Choroid plexus epithelial cell (primary cell): ENCODE measurements at places on chromosomes 4 and X.
A peak's percentile ranks its signal among the peaks of the same experiment; 100 is the strongest.

GRCh38 chrX:30822764-30823163 lies 66.3 kb downstream of the TAB3 start:
- no peak for DNase-seq

DNA sequence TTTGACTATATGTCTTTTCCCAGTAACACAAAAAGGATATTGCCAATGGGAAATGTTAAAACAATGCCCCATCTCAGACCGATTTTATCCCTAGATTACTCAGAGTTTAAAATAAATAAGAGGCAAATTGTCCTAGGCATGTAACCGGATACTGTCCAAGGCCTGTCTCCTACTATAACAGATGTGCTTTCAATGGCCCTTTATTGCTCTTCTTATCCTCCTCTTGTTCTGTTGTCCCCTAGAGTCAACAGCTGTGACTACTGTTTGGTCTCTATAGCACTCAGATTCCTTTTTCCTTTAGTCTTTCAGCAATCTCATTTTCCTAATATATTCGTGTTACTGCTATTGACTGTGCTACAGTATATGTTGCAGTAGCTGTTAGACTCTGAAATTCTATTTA lies 66.8 kb upstream of the PLS3 start:
- peak; percentile 6 for DNase-seq

GRCh38 chr4:44927399-44928380 lies 201.3 kb upstream of the GNPDA2 start:
- peak; percentile 59 for DNase-seq

DNA sequence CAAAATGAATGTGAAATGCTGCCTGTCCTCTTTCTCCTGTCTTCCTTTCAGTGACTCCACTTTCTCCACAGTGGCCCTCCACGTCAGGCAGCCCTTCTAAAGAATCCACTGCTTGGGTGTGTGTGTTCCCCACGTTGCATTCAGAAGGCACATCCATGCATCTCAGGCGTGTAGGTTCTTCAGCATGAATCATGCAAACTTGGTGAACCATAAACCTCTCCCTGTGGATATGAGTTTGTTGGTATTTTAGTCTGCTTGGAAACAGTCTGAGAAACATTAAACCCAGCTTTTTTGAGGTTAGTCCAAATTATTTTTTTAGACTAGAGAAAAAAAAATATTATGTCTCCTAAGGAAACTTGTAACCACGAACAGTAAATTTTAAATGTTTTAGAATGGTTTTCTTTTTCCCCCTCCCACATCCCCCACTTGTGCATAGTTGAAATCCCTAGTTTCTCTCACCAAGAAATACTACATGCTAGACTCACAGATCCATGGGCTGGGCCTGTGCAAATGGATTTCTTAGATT lies 251.6 kb downstream of the CBR4 start:
- DNase-seq, result peak; percentile 86

DNA sequence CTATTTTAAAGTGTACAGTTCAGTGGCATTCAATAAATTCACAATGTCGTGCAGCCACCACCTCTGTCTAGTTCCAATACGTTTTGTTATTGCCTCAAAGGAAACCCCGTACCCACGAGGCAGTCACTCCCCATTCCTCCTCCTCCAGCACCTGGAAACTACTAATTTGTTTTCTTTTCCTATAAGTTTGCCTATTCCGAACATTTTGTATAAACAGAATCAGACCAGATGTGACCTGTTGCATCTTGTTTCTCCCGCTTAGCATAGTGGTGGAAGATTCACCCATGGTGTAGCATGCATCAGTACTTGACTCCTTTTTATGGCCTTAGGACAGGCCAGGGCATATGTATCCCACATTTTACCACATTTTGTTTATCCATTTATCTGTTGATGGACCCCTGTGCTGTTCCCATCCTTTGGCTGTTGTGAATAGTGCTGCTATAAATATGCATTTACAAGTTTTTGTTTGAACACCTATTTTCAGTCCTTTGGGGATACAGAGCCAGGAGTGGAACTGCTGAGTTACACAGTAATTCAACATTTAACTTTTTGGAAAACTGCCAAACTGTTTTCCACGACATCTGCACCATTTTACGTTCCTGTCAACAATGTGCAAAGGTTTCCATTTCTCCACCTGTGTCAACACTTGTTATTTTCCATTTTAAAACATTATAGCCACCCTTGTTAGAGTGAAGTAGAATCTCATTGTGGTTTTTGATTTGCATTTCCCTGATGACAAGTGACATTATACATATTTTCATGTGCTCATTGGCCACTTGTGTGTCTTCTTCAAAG lies 57.8 kb upstream of the STX18 start:
- DNase-seq, result peak; percentile 24

DNA sequence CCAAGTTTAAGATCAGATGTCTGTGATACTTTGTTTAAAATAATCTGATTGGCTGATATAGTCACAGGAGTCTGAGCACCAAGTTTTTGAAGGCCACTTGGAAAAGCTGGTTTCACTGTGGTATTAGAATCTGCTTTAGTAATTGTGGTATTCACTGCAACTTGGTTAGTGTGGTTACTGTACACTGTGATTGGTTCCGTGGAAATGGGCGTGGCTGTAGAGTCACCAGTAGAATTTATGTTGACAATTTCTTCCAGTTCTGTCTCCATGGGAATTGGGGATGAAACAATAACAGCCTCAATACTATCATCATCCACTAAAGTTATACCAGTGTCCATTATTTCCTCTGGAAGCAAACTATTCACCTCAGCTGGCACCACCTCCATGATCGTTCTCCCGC lies 26.2 kb downstream of the LIN54 start:
- peak; percentile 75 for DNase-seq

- no peak for DNase-seq
These were observed 508.3 kb downstream of the SPRY1 start for GRCh38 chr4:123904882-123905281.

DNA sequence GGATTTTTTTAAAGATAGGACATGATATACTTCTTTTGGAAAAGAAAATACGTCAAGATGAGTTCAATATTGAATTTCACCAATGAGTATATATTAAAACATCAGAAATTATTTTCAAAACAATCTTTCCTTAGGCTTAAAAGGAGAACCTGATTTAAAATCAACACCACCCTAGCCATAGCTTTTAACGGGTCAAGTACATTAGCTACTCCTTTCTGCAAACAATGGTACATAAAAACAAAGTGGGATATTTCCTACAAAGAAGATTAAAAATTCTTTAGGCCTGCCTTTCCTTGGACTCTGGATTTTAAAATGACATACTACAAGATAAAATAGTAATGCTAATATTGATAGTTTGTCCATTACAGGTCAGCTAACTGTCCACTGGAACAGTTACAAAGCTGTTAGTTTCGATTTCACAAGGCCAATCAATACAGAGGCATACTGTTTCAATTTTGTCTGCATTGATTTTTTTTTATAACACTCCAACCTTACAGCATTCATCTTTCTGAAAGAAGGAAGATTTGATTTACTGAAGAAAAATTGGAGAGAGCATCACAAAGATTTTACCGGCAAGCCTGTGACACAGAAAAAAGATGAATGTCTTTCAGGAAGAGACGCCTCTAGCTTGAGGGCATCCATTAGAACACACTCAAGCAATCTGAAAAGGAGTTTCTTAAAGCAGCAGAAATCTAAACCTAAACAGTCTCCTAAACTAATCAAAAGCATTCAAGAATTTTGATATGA lies 97.2 kb downstream of the MAB21L2 start:
- peak; percentile 4 for DNase-seq
